Stimulated activated CD8-positive, alpha-beta memory T cell treated with anti-CD3 and anti-CD28 coated beads, Interleukin-4, amount 100 ng/mL, for 1 hour (primary cell): ENCODE measurements at places on chromosomes 6 and 20.

- no peak for DNase-seq
Observed at GRCh38 chr6:143612186-143612585, 65.6 kb upstream of the PHACTR2 start.

GRCh38 chr6:153023977-153024708 is 21.6 kb upstream of the MTRF1L start:
- DNase-seq, result no peak

DNA sequence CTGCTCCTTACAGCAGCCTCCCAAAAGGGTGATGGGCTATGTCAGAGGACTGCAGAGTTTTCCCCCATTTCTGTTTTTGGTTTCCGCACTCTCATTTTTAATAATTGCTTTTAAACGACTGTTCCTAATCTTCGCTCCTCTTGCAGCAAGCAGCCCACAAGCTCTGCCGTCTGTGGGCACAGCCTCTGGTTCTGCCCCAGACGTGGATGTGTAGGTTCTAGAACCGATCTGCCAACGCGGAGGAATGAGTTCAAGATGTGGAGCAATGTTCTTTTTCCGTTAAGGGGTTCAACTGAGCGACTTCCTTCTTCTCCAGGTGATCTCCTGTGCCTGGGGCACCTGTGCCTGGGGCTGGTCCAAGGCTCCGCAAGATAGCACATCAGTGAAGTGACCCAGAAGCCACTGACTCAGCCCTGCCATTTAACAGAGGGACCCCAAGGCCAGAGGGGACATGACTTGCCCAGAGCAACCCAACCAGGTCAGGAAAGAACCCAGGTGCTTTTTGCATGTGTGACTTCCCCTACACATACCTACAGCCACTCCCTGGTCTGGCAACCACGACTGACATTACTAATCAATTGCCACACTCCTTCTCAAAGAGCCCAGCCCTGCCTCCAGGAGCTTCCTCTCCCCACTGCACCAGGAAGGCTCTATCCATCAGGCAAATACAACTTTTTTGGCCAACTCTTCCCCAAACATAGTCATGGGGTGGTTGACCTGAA is 22.7 kb downstream of the PMEPA1 start:
- no peak for DNase-seq

DNA sequence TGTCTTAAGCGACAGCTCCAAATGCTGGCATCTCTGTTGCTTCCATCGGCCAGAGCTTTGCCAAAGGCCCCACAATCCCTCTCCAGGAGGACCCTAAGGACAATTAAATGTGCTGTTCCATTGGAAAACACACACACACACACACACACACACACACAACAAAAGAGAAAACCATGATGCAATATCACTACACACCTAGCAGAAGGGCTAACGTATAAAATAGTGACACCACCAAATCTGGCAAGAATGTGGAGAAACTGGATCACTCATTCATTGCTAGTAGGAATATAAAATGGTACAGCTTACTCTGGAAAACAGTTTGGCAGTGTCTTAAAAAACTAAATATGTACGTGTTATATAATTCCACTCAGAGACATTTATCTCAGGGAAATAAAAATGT is 13.0 kb upstream of the TMEM14A start:
- no peak for DNase-seq

- no peak for DNase-seq
Observed at GRCh38 chr6:135520781-135521180, 23.2 kb upstream of the AHI1 start.

GRCh38 chr20:61861054-61861841 is 204.4 kb downstream of the TAF4 start:
- DNase-seq, result no peak

DNA sequence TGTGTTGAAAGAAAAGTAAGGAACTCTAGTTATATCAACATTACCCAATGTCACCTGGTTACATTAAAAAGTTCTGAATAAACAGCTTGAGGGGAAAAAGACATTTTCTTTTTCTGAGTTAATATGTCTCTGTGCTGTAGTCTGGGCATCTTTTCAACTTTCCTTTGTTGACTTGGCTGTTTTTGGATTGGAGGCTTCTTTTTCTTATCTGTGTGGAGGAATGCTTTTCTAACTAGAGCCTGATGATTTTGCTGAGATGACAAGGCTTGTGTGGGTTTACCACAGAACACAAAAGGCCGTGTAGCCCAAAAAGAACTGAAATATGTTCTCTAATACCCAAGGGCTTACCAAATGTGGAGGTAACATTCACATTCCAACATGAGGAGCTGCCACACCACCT is 161.8 kb downstream of the KCNQ5 start:
- no peak for DNase-seq

- DNase-seq, result no peak
Observed at GRCh38 chr6:55536391-55536956, 42.5 kb downstream of the HMGCLL1 start.

DNA sequence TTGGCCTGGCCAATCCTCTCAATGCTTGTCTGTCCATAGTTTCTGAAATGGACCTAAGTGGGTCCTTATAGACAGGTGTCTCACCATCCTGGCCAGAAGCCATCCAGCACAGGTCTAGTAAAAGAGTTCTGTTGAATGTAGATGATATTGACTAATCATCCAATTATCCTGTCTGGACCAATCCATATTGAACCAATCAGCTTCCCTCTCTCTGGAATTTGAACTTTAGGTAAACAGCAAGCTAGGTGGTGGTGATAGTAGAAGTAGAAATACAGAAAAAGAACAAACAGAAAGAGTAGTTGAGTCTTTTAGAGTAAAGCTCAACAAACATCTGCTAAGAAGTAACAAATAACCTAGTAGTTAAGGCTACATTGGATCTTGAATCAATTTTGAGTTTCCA is 9.5 kb upstream of the PNRC1 start:
- no peak for DNase-seq

- no peak for DNase-seq
Observed at GRCh38 chr20:32479697-32480171, 105.4 kb downstream of the NOL4L start.

DNA sequence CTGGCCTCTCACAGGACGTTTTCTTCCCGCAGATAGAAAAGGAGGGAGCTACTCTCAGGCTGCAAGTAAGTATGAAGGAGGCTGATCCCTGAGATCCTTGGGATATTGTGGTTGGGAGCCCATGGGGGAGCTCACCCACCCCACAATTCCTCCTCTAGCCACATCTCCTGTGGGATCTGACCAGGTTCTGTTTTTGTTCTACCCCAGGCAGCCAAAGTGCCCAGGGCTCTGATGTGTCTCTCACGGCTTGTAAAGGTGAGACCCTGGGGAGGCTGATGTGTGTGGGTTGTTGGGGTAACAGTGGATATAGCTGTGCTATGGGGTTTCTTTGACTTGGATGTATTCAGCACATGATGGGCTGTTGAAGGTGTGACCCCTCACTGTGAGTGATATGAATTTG is 52.0 kb upstream of the POLR1H start:
- DNase-seq, result no peak

- DNase-seq, result no peak
Observed at GRCh38 chr6:144062786-144063185, 32.6 kb downstream of the SF3B5 start.

DNA sequence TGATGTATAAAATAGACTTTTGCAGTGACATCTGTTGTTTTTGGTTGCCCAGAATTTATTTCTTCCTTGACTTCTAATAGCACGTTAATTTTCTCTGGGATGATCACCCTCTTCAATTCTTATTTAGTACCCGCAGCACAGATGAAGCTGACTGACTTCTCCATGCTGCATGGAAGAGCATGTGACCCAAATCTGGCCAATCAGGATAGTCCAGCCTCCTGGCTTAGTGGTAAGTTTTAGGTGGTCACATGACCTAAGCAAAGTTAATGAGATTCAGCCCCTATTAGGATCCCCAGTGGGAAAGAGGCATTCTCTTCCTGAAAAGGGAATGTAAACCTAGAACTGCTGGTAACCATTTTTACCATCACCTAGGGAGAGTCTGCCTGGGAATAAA is 13.8 kb upstream of the SIRT5 start:
- DNase-seq, result no peak

- no peak for DNase-seq
Observed at GRCh38 chr20:62885046-62885895, 23.6 kb upstream of the TCFL5 start.

- DNase-seq, result no peak
Observed at GRCh38 chr6:137692806-137693205, 174.3 kb upstream of the TNFAIP3 start.

- DNase-seq, result no peak
Observed at GRCh38 chr6:138677538-138677937, 96.0 kb upstream of the CCDC28A start.

DNA sequence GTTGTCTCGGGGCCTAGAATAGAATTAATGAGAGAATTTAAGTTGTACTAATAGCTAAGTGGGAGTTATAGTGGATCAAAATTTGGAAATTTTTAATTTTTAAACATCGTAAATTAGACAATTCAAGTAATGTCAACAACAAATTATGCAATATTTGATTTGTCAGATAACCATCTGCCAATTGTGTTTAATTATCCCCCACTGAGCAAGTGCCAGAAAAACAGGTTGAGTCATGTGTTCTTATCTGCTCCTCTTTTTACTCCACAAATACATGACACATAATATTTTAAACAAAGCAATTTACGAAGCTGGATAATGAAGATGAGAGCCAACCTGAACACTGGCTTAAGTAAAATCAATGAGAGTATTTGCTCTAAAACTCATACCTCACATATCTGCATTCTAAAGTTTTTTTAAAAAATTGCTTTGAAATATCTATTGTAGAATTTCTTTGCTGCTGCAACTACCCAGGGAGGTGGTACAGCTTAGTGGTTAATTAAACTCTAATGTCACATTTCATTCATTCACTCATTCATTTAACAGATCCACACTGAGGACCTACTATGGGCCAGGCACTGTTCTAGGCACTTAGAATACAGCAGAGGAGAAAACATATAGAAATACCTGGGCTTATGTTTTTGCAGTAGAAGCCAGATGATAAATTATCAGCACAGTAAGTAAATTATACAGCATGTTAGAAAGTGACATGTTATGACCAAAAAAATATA is 57.1 kb upstream of the MAP7 start:
- DNase-seq, result no peak

DNA sequence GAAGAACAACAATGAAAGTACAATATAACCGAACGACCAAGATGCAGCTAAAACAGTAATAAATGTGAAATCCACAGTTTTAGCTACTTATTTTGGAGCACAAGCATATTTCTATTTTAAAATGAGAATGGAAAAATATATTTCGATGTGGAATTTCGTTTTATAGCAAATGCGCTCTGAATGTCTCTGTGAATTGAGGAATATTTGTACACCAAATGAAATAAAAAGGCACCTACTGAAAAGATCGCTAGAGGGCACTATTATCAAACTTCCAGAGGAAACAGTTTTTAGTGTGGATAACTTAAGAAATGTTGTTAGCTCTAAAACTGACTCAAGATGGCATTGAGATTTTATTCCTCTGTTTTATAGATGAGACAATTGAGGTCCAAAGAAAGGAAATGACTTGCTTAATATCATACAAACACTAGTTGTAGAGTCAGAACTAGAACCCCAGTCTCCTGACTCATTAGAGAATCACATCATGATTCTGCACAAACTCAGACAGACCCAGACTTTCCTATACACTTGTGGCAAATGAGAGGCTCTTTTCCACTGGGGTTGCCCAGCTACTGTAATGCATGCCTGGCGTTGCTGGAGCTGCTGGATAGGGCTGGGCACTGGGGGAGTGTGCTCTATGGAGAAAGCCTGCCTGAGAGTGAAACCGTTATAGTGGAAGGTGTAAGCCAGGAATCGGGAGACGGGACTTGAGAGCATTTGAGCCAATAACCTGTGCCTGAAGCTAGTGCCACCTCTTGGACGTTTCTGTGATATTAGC is 51.9 kb downstream of the GCLC start:
- no peak for DNase-seq

GRCh38 chr20:46832555-46832954 is 62.1 kb upstream of the EYA2 start:
- no peak for DNase-seq

- DNase-seq, result no peak
Observed at GRCh38 chr20:52896348-52896747, 75.8 kb upstream of the TSHZ2 start.

GRCh38 chr6:158817728-158818580 is 1.2 kb downstream of the EZR start:
- peak; percentile 61 for DNase-seq

- DNase-seq, result peak; percentile 63
Observed at GRCh38 chr20:38805502-38805957, at the start of gene PPP1R16B. TSS of gene PPP1R16B (plus strand) at chr20:38805697. CDS start at chr20:38835926, 30,229 bp downstream.

DNA sequence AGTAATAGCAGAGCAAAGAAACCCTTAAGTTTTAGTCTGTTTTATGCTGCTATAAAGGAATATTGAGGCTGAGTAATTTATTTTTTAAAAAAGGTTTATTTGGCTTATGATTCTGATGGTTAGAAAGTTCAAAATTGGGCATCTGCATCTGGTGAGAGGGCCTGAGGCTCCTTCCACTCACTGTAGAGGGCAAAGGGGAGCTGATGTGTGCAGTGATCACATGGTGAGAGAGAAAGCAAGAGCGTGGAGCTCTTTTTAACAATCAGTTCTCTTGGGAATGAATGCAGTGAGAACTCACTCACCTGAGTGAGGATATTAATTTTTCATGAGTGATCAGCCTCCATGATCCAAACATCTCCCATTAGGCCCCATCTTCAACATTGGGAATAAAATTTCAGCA is 36.4 kb upstream of the SAMD3 start:
- no peak for DNase-seq

GRCh38 chr6:138618168-138618567 is 118.9 kb upstream of the NHSL1 start:
- DNase-seq, result no peak

- no peak for DNase-seq
Observed at GRCh38 chr6:129440691-129441090, 269.3 kb downstream of the ARHGAP18 start.

DNA sequence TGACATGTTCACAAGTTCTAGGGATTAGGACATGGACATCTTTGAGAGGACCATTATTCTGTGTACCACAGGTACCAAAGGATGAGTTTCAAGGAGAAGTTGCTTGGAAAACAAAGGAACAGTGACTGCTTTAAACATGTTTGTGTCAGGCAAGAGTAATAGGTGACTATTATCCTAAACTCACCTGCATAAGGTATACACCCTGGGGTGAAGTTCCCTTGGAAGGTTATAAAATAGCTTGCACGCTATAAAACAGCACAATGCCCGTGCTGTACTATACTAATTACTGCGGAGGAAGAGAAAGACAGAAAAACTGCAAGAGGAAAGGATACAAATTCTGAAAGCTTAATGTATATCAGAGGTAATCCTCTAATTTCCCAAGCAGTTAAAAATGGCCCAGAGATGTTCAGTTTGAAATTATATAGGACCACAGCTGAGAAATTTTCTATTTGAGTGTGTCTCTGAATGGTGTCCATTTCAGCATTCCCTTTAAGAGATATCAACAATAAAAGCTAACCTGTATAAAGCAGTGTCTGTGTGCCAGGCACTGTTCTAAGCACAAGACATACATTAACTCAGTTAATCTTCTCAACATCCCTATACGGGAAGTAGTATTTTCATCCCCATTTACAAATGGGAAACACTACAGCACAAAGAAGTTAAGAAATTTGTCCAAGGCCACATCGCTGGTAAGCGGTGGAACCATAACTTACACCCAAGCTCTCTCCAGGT is 19.7 kb downstream of the TBC1D32 start:
- DNase-seq, result no peak
